ENCODE measurements at places on chromosomes 4 and X. TPM values are rescaled to one million over a fixed set of nuclear protein-coding genes. Genes with fewer than 3 reads are reported as not detected.
A peak's percentile ranks its signal among the peaks of the same experiment; 100 is the strongest.

GRCh38 chr4:16122308-16122711, 38.5 kb upstream of the PROM1 start:
- no peak for DNase-seq

Gene ARHGAP6
- total RNA-seq, result 0.82 TPM

- no peak for DNase-seq
Measured at GRCh38 chr4:26885912-26886274, 25.3 kb downstream of the STIM2 start.

Gene CD40LG
- not detected for total RNA-seq

- no peak for DNase-seq
Measured at GRCh38 chr4:140069066-140069465, 84.9 kb downstream of the MAML3 start.

- DNase-seq, result no peak
Measured at GRCh38 chrX:151004085-151004484, 20.9 kb downstream of the HMGB3 start.

DNA sequence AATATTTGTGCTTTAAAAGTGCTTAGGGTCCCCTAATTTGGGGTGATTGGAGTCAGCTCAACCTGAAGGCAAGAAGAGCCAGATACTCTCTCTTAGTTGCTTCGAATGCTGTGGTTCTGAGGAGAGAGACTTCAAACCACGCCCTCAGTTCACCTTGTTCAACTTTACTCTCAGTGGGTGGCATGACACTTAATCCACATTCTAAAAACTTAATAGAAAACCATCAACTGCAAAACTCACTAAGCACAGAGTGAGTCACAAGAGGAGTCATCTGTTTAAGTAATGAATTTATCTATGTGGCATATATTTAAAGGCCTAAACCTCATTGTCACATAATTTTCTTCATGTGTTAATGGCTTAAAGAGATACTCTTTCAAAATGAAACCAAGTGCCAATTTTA, 99.5 kb upstream of the SLC4A4 start:
- no peak for DNase-seq

DNA sequence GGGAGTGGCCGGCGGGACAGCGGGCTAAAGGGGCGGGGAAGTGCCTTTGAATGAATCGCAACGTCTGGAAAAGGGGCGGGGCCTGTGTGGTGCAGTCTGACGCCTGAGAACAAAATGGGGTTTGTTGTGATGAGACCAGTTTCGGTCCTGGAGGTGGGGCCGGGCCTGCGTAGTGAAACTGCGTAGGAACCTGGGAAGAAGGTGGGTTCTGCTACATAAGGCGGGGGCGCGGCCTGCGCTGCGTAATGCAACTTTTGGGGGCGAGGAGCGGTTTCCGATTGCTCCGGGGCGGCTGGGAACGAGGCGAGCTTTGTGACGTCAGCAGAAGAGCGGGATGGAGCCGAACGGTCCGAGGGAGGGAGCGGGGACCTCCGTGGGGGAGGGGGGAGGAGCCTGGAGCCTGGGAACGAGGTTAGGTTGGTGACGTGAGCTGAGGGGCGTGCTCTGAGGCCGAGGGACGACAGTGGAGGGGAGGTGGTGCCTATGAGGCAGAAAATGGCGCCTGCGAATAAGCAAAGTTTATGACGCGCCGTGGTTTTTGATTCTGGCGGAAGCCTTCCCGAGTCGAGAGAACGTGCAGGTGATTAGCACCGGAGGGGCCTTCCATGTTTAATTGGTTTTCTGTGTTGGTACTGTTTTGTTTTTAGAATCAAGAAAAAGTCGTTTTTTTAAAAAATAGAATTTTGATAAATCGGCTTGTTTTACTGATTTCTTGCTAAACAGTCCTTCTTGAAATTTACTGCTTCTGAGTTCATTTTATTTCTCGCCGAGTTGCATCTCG, 714 bp downstream of the USP11 start:
- peak; percentile 82 for DNase-seq

DNA sequence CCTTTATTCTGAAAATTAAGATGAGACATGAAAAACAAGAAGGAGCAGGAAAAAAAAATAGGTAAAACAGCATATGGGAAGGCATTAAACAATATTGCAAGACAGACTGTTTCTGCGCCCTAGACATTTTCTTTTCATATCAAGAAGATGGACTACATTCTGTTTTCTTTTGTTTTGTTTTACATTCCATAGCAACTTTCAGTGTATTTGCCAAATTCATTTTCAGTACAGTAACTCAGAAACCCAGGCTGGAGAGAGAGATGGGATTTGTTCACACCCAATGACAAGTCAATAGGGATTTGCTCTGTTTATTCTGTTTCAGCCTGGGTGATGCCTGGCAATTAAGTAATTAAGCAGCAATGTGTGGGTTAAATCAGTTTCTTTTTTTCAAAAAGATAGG, 892.8 kb upstream of the DIAPH2 start:
- no peak for DNase-seq

Gene ADH1A
- total RNA-seq, result not detected

GRCh38 chrX:102846544-102847236, 90.4 kb upstream of the RAB40AL start:
- DNase-seq, result no peak

GRCh38 chrX:72621625-72622485, 49.2 kb upstream of the HDAC8 start:
- no peak for DNase-seq

DNA sequence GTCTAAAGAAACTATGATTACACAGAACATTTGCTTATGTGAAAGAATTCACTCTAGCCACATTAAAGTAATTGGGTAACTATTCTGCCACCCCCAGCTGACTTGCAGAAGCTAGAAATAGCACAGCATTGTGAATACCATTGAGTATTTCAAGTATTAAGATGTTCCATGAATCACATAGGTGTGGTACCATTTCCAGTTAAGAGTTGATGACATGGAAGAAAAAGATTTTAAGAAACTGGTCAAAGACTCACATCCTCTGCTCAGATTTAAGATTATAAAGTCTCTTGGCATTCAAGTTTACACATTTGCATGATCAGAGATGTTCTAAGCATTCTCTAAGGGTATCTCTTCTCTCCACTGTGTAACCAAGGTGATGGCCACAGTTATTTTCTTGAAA, 287.5 kb downstream of the CAMK2D start:
- DNase-seq, result no peak

- no peak for DNase-seq
Measured at GRCh38 chr4:39037491-39037825, 5.2 kb upstream of the TMEM156 start.

Gene CT45A2
- not detected for total RNA-seq

Gene CDS1
- total RNA-seq, result 13.9 TPM

- DNase-seq, result no peak
Measured at GRCh38 chrX:44253575-44253942, 89.9 kb downstream of the EFHC2 start.

DNA sequence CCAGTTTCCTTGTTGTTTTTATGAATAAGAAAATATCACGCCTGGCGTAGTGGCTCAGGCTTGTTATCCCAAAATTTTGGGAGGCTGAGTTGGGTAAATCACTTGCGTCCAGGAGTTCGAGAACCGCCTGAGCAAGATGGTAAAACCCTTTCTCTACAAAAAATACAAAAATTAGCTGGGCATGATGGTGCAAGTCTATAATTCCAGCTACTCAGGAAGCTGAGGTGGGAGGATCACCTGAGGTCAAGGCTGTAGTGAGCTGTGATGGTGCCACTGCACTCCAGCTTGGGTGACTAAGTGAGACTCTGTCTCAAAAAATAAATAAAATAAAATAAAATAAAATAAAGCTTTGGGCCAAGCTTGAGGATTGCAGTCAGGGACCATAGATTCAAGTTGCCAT, 827.2 kb downstream of the FSTL5 start:
- DNase-seq, result no peak

Gene MYOZ2
- not detected for total RNA-seq

DNA sequence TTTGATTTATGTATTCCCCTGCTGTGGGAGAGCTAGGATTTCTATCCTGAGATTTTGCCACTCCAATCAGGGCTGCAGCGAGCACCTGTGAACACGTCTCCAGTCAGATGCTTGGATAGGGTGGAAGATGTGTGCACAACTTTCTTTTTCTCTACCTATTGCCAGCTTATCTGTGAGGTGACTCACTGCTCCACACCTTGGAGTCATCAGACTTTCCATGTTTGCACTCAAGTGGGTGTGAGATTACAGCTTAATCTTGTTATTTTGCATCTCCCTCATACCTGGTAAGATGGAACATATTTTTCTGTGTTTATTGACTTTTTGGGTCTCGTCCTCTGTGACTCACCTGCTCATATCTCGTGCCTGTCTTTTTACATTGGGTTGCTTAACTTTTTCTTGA, 32.2 kb downstream of the PSAPL1 start:
- DNase-seq, result peak; percentile 3

DNA sequence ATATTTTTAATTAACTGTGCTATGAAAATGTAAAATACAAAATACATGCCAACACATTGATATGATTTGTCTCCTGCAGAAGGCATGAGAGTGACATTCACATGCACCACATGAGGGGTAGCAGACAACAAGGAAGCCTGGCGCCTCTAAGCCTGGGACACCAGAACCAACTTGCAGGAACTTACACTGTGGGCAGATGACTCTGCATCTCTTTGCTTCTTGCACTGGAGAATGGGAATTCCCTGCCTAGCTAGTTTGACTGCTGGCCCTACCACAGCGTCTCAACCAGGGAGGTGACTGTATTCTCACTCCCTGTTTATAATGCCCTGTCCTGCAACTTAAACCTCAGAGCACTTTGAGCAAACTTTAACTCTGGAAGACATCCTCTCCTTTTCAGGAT, 40.5 kb downstream of the PAGE2 start:
- no peak for DNase-seq

Gene PDS5A
- total RNA-seq, result 73.8 TPM

GRCh38 chr4:123528501-123529277, 132.1 kb downstream of the SPRY1 start:
- no peak for DNase-seq

DNA sequence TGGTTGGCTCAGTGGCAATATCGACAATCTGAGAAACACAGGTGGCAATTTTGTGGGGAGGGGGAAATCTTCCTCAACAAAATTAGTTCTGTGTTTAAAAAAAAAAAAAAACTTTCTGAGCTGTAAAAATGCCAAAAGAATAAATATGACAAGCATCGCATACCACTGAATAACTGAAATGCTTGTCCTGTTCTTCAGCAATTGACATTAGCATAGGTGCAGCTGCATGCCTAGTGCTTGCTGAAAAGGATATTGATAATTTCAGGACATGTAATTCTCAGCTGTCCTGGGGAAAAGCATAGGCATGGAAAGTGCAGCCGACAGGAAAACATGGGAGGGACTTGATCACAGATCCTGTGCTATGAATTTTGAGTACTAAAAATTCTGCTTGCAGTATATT, 147.2 kb downstream of the SOWAHB start:
- no peak for DNase-seq

DNA sequence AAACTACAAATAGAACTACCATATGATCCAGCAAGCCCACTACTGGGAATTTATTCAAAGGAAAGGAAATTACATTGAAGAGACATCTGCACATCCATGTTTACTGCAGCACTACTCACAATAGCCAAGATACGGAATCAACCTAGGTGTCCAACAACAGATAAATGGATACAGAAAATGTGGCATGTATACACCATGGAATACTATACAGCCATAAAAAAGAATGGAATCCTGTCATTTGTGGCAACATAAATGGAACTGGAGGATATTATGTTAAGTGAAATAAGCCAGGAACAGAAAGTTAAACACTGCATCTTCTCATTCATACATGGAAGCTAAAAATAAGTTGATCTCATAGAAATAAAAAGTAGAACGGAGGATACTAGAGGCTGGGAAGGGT, 58.1 kb downstream of the RPS3A start:
- no peak for DNase-seq

- no peak for DNase-seq
Measured at GRCh38 chrX:124272370-124272982, 60.0 kb upstream of the TEX13D start.

- no peak for DNase-seq
Measured at GRCh38 chr4:1375761-1376322, 28.8 kb downstream of the UVSSA start.

Gene XAGE1A
- total RNA-seq, result not detected

All from H1 (cell line).